Endothelial cell of umbilical vein (primary cell): ENCODE measurements at places on chromosomes 3 and 15. TPM values are rescaled to one million over a fixed set of nuclear protein-coding genes. Genes with fewer than 3 reads are reported as not detected.

- no peaks in the 10 kb centered on the region for H3K36me3 ChIP-seq
- H3K4me1 ChIP-seq: peaks cover 15% of the 10 kb centered on the region
- DNase-seq: peak; percentile 38
- no peak overlapping the region for H3K27ac ChIP-seq
- H3K4me3 ChIP-seq: no peak overlapping the region
- H3K27me3 ChIP-seq: no peaks in the 10 kb centered on the region
Observed at GRCh38 chr3:121651684-121652083, 9.0 kb downstream of the HCLS1 start.

- H3K4me3 ChIP-seq: no peak overlapping the region
- no peaks in the 10 kb centered on the region for H3K36me3 ChIP-seq
- no peak overlapping the region for H3K27ac ChIP-seq
- peak; percentile 52 for DNase-seq
- H3K4me1 ChIP-seq: peaks cover 7% of the 10 kb centered on the region
- no peaks in the 10 kb centered on the region for H3K27me3 ChIP-seq
Observed at GRCh38 chr3:159964166-159964973, 24.3 kb upstream of the IL12A start.

DNA sequence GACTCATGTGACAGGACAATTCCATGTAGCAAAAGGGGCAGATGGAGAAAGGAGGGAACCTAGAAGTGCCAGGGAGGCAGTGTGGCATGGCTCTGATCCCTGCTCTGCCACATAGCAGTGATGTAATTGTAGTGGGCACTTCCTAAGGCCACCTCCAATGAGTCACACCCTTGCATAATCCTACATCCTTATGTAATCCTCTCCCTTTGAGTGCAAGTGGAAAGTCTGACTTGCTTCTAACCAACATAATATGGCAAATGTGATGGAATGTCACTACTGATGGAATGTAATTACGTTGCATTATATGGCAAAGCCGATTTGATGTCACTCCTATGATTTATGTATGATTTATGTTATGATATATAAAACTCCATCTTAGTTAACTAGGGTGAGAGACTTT, 72.9 kb upstream of the ATP2C1 start:
- H3K4me3 ChIP-seq: no peak overlapping the region
- H3K27me3 ChIP-seq: no peaks in the 10 kb centered on the region
- H3K36me3 ChIP-seq: no peaks in the 10 kb centered on the region
- H3K4me1 ChIP-seq: no peaks in the 10 kb centered on the region

- no peaks in the 10 kb centered on the region for H3K4me1 ChIP-seq
- no peaks in the 10 kb centered on the region for H3K36me3 ChIP-seq
- no peak overlapping the region for H3K4me3 ChIP-seq
- DNase-seq: no peak
- peaks cover 11% of the 10 kb centered on the region for H3K27me3 ChIP-seq
Observed at GRCh38 chr3:181718369-181718768, 6.6 kb downstream of the SOX2 start.

DNA sequence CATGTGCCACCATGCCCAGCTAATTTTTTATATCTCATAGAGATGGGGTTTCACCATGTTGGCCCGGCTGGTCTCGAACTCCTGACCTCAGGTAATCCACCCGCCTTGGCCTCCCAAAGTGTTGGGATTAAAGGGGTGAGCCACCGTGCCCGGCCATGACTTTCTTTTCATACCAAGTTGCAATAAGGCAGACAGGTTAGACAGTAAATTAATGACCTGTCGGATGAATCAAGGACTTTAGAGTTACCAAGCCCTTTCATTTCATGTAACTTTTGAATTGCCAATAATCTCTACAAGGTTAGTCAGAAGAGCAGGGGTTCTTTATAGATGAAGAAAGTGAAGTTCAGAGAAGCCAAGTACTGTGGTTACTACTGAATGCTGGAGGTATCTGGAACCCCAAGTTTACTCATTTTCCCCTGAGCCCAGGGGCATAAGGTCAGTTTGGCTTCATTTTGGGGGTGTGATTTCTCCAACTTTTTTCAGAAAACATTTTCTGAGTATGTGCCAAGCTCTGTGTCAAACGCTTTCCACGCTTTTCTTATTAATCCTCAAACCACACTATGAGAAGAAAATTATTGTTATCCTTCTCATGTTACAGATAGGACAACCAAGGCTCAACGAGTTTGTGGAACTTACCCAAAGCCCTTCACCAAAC, 11.9 kb downstream of the PRICKLE2 start:
- no peak overlapping the region for H3K4me3 ChIP-seq
- H3K4me1 ChIP-seq: peaks cover 35% of the 10 kb centered on the region
- no peak for DNase-seq
- H3K36me3 ChIP-seq: no peaks in the 10 kb centered on the region
- no peak overlapping the region for H3K27ac ChIP-seq

Gene ISLR2
- not detected in 2 replicates for total RNA-seq

GRCh38 chr15:27084844-27085243, 113.9 kb downstream of the GABRG3 start:
- no peaks in the 10 kb centered on the region for H3K27me3 ChIP-seq
- H3K4me1 ChIP-seq: no peaks in the 10 kb centered on the region
- no peak for DNase-seq
- H3K4me3 ChIP-seq: no peak overlapping the region
- H3K36me3 ChIP-seq: no peaks in the 10 kb centered on the region
- no peak overlapping the region for H3K27ac ChIP-seq

- H3K4me1 ChIP-seq: no peaks in the 10 kb centered on the region
- no peak overlapping the region for H3K4me3 ChIP-seq
- H3K36me3 ChIP-seq: no peaks in the 10 kb centered on the region
- no peak for DNase-seq
- H3K27ac ChIP-seq: no peak overlapping the region
- H3K27me3 ChIP-seq: no peaks in the 10 kb centered on the region
Observed at GRCh38 chr3:40340541-40341170, 31.1 kb downstream of the EIF1B start.

GRCh38 chr3:164018500-164018899, 1059.8 kb downstream of the SI start:
- H3K27me3 ChIP-seq: no peaks in the 10 kb centered on the region
- DNase-seq: no peak
- H3K4me3 ChIP-seq: no peak overlapping the region
